ENCODE measurements at places on chromosomes 7 and 10. TPM values are rescaled to one million over a fixed set of nuclear protein-coding genes. Genes with fewer than 3 reads are reported as not detected.

GRCh38 chr10:348456-348855 is 213.2 kb downstream of the ZMYND11 start:
- no peak for DNase-seq
- no peaks in the 10 kb centered on the region for H3K4me1 ChIP-seq
- no peaks in the 10 kb centered on the region for H3K27me3 ChIP-seq

GRCh38 chr10:70722820-70723424 is 50.6 kb downstream of the ADAMTS14 start:
- no peak overlapping the region for H3K27ac ChIP-seq
- H3K4me3 ChIP-seq: no peak overlapping the region
- no peak for DNase-seq
- no peaks in the 10 kb centered on the region for H3K27me3 ChIP-seq
- H3K4me1 ChIP-seq: no peaks in the 10 kb centered on the region
- H3K36me3 ChIP-seq: no peaks in the 10 kb centered on the region

DNA sequence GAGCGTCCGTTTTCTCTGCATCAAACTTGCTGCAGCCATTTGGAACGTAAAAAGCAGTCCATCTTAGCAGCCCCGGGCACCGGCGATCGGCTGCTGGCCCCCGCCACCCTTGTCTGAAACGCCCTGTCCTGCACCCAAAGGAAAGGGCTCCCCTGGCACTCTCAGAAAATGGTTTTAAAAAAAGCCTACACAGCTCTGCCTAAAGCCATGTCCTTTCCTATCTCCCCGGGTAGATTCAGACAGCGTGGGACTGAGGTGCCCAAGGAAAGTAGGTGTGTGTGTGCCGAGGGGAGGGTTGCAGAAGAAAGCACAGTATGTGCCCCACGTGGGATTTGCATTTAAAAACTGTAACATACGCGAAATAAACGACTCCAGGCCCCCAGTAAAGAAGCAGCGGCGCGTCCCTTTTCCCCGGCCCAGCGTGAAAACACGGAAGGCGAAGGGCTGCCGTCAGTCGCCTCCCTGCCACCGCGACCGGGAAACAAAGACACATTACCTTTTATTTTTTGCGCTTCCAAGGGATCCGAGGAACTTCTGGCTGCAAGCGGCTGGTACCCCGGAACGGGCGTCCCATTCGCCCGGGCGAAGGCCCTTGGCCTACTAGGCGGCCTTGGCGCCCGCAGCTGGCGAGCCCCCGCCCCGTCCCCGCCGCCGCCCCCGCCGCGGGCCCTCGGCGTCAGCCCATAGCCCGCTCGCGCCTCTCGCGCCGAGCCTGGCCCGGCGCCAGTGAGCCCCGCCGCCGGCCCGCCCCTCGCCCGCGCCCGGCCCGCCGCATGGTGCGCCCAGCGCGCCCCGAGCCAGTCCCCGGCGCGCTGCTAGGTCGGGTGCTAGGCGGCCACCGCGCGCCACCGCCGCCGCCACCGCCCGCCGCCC is 304.6 kb downstream of the PRPF18 start:
- H3K4me1 ChIP-seq: peaks cover 45% of the 10 kb centered on the region
- no peaks in the 10 kb centered on the region for H3K27me3 ChIP-seq
- no peaks in the 10 kb centered on the region for H3K36me3 ChIP-seq
- H3K27ac ChIP-seq: peak overlapping the region; percentile 61

- H3K27me3 ChIP-seq: no peaks in the 10 kb centered on the region
- peaks cover 41% of the 10 kb centered on the region for H3K36me3 ChIP-seq
- H3K4me1 ChIP-seq: peaks cover 56% of the 10 kb centered on the region
- peak; percentile 39 for DNase-seq
- no peak overlapping the region for H3K27ac ChIP-seq
These were observed 68.5 kb downstream of the AP3M1 start for GRCh38 chr10:74081941-74082718.

- no peaks in the 10 kb centered on the region for H3K36me3 ChIP-seq
- DNase-seq: no peak
- no peaks in the 10 kb centered on the region for H3K4me1 ChIP-seq
- no peak overlapping the region for H3K4me3 ChIP-seq
- no peak overlapping the region for H3K27ac ChIP-seq
These were observed 159.1 kb downstream of the SEC23IP start for GRCh38 chr10:120051671-120052070.

DNA sequence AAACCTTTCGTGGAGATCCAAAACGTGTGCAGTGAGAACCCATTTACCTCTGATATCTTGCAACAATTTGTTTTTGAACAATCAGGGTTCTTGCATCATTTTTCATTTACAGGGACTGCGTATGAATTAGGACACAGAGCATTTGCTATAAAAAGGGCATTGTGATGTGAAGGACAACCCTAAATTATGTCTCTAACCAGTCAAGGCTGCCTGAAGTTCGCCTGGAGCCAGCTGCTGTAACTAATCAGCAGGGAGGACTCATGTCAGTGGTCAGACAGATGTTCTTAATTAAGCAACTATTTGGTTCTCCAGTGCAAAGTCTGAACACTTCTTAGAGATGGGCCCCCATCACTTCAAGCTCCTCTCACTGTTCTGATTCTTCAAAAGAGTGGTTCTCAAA is 674.8 kb downstream of the KCNMA1 start:
- no peak overlapping the region for H3K4me3 ChIP-seq
- no peak for DNase-seq
- H3K27me3 ChIP-seq: no peaks in the 10 kb centered on the region
- H3K27ac ChIP-seq: no peak overlapping the region
- H3K36me3 ChIP-seq: peaks cover 7% of the 10 kb centered on the region

GRCh38 chr7:41730161-41730560 is 27.3 kb upstream of the INHBA start:
- no peak overlapping the region for H3K27ac ChIP-seq
- H3K4me1 ChIP-seq: peaks cover 19% of the 10 kb centered on the region
- H3K4me3 ChIP-seq: no peak overlapping the region

DNA sequence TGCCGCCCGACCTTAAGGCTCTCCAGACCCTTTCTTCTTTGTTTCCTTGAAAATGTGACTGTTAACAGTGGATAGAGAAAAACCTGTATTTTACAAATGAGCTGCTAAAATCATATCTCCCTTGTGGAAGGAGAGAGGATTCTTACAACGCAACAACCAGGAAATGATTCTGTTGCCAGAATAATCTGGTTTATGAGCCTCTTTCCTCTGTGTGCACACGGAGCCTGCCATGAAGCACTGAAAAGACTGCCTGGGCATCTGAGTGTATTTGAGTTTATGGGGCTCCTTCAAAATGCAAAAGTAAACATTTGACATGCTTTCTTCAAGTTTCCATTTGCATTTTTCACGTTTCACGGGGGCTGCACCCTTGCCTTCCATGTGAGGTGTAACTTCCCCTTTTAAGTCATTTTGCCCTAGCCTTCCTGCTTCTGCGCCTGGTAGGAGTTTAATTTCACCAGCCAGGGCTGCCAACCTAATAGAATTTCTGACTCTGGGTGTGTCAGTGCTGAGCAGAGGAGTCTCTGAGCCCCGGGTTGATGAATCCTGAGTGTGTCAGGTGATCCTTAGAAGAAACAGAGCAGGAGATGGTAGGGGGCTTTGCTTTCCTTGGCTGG is 101.2 kb downstream of the GRB10 start:
- no peak for DNase-seq
- H3K4me1 ChIP-seq: peaks cover 75% of the 10 kb centered on the region
- H3K4me3 ChIP-seq: no peak overlapping the region
- peak overlapping the region; percentile 46 for H3K27ac ChIP-seq
- H3K36me3 ChIP-seq: no peaks in the 10 kb centered on the region

GRCh38 chr10:105071980-105072379 is 430.9 kb downstream of the SORCS3 start:
- H3K27me3 ChIP-seq: no peaks in the 10 kb centered on the region
- H3K36me3 ChIP-seq: no peaks in the 10 kb centered on the region
- no peaks in the 10 kb centered on the region for H3K4me1 ChIP-seq
- no peak overlapping the region for H3K4me3 ChIP-seq
- peak; percentile 75 for DNase-seq
- H3K27ac ChIP-seq: no peak overlapping the region

GRCh38 chr7:27151341-27151930 is 947 bp downstream of the HOXA3 start:
- H3K36me3 ChIP-seq: no peaks in the 10 kb centered on the region
- H3K27me3 ChIP-seq: peaks cover 64% of the 10 kb centered on the region
- H3K4me3 ChIP-seq: peak overlapping the region; percentile 42
- no peak for DNase-seq

DNA sequence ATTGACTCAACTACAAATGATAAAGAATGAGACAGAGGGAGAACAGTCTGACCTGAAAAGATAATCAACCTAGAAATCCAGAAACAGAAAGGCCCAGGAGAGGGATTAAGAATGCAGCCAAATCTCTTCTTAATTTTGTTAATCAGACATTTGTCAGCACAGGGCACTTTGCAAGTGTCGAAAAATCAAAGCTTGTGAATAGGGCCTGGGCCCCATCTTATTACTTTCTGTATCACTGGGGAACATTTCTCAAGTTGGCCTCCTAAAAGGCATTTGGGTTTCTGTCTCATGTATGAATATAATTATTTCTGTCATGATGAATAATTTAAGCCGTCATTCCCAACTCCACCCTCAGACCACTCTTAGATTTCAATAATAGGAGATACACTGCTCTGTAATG is 308.4 kb upstream of the PRKCQ start:
- no peak for DNase-seq
- no peaks in the 10 kb centered on the region for H3K27me3 ChIP-seq
- no peaks in the 10 kb centered on the region for H3K4me1 ChIP-seq
- no peak overlapping the region for H3K4me3 ChIP-seq

DNA sequence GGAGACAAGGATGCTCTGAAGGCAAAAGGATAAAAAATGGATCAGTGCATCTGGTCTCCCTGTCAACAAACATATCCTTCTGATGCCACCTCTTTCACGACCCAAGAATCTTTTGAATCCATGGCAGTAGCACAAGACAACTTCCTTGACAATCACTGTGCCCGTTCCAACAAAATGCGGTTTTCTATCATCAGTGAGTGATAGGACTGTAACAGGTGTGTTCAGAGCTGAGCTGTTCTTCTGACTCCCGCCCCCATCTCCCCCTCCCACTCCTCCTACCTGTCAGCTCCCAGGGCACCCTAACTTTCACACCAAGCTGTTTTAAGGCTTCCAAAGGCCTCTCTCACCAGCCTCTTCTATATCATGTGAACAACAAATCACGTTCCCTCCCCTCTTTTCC is 74.8 kb downstream of the PARD3 start:
- H3K4me1 ChIP-seq: peaks cover 85% of the 10 kb centered on the region
- H3K4me3 ChIP-seq: peak overlapping the region; percentile 36
- no peaks in the 10 kb centered on the region for H3K36me3 ChIP-seq
- peak; percentile 45 for DNase-seq
- no peaks in the 10 kb centered on the region for H3K27me3 ChIP-seq

- peaks cover 49% of the 10 kb centered on the region for H3K4me1 ChIP-seq
- no peak overlapping the region for H3K4me3 ChIP-seq
- DNase-seq: no peak
- no peaks in the 10 kb centered on the region for H3K36me3 ChIP-seq
- no peaks in the 10 kb centered on the region for H3K27me3 ChIP-seq
These were observed 10.6 kb downstream of the SFMBT2 start for GRCh38 chr10:7400068-7400715.

DNA sequence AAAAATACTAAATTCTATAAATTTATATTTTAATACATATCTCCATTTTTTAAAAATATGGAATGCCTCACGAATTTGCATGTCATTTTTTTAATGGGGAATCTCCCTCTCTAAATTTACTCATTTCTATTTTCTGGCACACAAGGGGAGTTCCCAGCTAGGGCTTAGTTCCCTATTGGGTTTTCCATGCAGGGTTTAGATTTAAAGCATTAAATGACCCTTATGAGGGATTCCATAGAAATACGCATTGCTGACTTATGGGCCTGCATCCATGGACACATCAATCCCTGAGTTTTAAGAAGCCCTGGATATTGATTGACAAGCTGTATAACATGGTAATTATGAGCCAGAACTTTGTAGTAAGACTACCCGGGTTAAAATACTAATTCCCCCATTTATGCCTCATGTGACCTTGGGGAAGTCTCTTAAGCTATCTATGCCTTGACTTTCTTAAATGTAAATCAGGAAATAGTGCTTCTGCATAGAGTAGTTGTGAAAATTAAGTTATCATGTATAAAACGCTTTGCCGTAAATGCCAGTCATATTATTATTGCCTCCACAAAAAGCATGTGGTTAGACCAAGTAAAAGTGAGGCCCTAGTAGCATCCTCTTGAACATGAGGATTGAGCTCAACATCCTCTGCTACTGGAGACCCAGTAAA is 78.8 kb upstream of the ANKRD1 start:
- no peak for DNase-seq
- H3K4me1 ChIP-seq: no peaks in the 10 kb centered on the region
- no peak overlapping the region for H3K4me3 ChIP-seq
- no peaks in the 10 kb centered on the region for H3K36me3 ChIP-seq

- no peaks in the 10 kb centered on the region for H3K27me3 ChIP-seq
- no peak overlapping the region for H3K4me3 ChIP-seq
- no peak overlapping the region for H3K27ac ChIP-seq
- no peaks in the 10 kb centered on the region for H3K36me3 ChIP-seq
- no peak for DNase-seq
These were observed 33.0 kb upstream of the UNC5B start for GRCh38 chr10:71179382-71179781.

GRCh38 chr7:77497079-77497478 is 40.0 kb upstream of the PTPN12 start:
- peaks cover 5% of the 10 kb centered on the region for H3K27me3 ChIP-seq
- H3K36me3 ChIP-seq: no peaks in the 10 kb centered on the region
- no peak overlapping the region for H3K4me3 ChIP-seq
- H3K27ac ChIP-seq: no peak overlapping the region
- H3K4me1 ChIP-seq: no peaks in the 10 kb centered on the region

The SRI gene
- total RNA-seq: 46.3 TPM

The FAM180A gene
- total RNA-seq: 1.4 TPM

The PRPF18 gene
- total RNA-seq: 27.8 TPM

The CYP3A7 gene
- not detected for total RNA-seq

The UBTD1 gene
- 10.8 TPM for total RNA-seq

The LEP gene
- total RNA-seq: not detected

The MOGAT3 gene
- 0.17 TPM for total RNA-seq

The PNLIPRP3 gene
- total RNA-seq: not detected

The ALOX5 gene
- total RNA-seq: 48.5 TPM

Data from esophagus muscularis mucosa (tissue), 4 donors.